ENCODE measurements at places on chromosomes 11 and 22.

DNA sequence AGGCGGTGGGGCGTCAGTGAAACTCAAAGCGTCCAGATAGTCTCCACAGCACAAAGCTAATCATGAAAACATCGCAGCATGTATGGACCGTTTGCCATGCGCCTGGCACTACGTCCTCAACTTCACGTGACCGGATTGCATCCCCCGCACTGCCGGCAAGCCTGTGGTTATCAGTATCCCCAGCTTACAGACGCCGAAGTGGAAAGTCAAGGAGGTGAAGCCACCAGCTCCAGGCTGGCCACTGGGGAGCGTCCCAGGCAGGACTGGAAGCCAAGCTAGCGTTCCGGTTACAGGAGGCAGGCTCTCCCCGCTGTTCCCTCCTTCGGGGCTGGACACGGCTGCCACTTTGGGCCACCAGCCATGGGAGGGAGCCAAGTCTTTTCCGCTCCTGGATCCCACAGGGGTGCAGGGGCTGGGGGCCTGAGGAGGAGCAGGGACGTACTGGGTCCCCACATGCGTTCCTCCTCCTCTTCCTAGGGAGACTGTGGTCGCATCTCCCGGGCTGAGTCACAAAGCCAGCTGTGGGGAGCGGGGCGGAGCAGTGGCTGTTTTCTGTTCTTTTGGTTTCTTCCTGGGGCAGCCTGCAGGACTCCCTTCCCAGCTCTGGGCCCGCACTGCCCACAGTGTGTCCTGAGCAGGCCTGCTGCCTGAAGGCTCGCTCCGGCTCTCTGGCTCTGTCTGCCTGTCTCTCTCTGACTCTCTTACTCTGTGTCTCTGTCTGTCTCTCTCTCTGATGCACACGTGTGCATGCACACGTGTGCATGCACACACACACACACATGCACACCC, 4.3 kb upstream of the OSBPL5 start:
- peak; percentile 81 for DNase-seq

- DNase-seq = no peak
Observed at GRCh38 chr11:117218133-117218915, 13.5 kb downstream of the PCSK7 start.

GRCh38 chr11:134866981-134867675, 455.1 kb upstream of the B3GAT1 start:
- DNase-seq = no peak

GRCh38 chr11:63855975-63856374, 17.1 kb downstream of the MARK2 start:
- no peak for DNase-seq

- DNase-seq = no peak
Observed at GRCh38 chr22:24157822-24158135, 23.5 kb upstream of the SUSD2 start.

- DNase-seq = peak; percentile 57
Observed at GRCh38 chr22:39486951-39487825, 14.9 kb upstream of the MIEF1 start.

GRCh38 chr11:69369945-69370344, 76.0 kb downstream of the MYEOV start:
- no peak for DNase-seq

GRCh38 chr11:65147352-65148075, 13.2 kb upstream of the SYVN1 start:
- no peak for DNase-seq

- no peak for DNase-seq
Observed at GRCh38 chr11:56688554-56689100, 10.3 kb upstream of the OR9G1 start.

- no peak for DNase-seq
Observed at GRCh38 chr11:128609785-128610184, 22.4 kb upstream of the ETS1 start.
